ENCODE measurements at places on chromosomes 3 and 15. TPM values are rescaled to one million over a fixed set of nuclear protein-coding genes. Genes with fewer than 3 reads are reported as not detected.

Gene NBEAL2
- total RNA-seq, result 7.5 TPM

GRCh38 chr3:8253201-8253600 lies 248.4 kb upstream of the LMCD1 start:
- DNase-seq, result no peak
- H3K4me3 ChIP-seq, result no peak overlapping the region
- H3K27ac ChIP-seq, result no peak overlapping the region
- H3K36me3 ChIP-seq, result no peaks in the 10 kb centered on the region

DNA sequence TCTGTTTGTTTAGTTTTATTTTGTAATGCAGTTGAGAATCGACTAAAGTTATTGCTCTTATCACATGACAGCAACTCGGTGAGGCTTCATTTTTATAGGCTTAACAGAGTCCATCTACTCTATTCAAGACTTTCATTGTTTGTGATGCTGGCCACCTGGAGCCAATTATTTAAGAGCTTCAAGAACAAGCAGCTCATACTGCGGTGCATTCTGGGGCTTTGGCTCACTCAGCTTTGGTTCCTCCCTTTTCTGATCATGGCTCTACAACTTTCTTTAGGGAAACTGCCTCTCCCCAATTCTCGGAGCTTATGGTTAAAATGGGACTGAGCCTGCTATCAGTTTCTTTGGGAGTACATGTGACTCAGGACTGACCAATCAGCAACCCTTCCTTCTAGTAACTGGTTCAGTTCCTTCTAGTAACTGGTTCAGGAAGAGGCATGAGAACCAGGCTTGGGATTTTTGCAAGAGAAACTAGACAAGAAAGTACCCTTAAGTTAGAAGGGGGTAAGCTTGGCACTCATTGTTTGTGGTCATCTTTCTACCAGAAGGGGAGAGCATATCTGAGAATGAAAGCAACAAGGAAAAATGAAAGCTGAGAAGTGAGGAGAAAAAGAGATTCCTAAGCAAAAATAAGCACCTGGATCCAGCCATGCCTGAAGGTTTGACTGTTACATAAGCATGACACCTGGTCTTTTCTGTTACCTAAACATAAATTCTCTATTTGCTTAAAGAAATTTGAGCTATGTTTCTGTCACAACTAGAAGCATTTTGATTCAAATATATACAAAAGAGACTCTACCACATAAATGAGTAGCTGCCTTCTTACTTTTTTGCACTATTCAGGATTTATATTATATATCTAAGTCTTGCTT lies 24.1 kb upstream of the ARHGEF3 start:
- no peaks in the 10 kb centered on the region for H3K36me3 ChIP-seq
- no peak for DNase-seq
- no peak overlapping the region for H3K4me3 ChIP-seq
- no peaks in the 10 kb centered on the region for H3K27me3 ChIP-seq

DNA sequence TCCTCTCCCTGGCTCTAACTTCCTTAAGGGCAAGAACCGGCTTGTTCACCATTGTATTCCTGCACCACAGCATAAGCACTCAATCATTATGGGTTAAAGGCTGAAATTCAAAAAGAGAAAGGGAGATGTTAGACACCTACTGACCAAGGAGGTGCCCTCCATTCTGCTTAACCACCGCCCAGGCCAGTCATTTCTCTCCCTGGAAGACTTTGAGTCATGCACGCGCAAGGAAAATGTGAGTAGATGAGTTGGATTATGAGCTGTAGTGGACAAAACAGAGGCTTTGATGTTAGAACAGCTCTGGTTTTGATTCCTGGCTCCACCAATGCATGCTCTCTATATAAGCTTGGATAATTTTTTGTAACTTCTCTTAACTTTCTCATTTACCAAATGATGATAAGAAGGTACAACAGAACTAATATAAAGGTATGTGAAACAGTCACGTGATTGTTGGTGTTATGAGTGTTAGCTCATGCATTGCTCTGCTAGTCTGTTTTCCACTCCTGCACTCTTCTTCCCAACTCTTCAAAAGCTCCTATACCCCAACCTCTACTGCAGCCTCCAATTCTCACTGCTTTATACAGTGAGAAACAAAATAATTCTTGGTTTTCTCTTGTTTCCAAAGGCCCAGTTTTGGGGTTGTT lies 148.4 kb upstream of the ATP11B start:
- no peak overlapping the region for H3K27ac ChIP-seq
- H3K4me3 ChIP-seq, result no peak overlapping the region
- no peaks in the 10 kb centered on the region for H3K27me3 ChIP-seq
- no peaks in the 10 kb centered on the region for H3K4me1 ChIP-seq

DNA sequence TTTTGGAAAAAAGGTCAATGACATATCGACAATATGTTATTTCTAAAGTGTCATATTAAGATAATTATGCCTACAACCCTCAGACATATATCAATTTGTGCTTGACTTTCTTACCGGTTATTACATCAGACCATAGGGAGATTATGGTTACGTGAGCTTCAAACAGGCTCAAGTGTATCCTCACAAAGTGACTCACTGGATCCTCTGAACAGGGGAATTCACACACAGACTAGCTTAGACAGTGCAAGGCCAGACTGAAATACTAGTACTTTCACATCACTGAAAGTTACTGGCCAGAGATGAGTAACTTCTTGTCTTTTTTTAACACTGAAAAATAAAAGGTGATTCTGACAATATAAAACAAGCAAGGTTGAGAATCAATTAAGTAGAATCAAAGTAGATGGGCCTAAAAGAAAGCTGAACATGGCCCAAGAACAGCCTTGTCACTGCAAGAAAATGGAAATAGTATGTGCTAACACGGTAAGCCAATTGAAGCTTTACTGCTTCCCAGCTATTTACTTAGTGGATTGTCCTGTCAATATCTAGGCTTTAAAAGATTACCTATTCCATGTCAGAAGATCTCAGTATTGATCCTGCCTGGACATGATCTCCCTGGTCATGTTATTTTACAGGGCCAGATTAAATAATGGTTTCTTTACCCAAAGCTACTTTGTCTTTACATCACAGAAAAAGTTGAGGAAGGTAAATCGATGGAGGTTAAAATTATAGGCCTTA lies 848.6 kb downstream of the ROBO1 start:
- H3K4me3 ChIP-seq, result no peak overlapping the region
- no peaks in the 10 kb centered on the region for H3K4me1 ChIP-seq
- no peaks in the 10 kb centered on the region for H3K36me3 ChIP-seq
- no peak for DNase-seq

Gene HES1
- 43.6 TPM for total RNA-seq

Gene FSTL1
- 380 TPM for total RNA-seq

DNA sequence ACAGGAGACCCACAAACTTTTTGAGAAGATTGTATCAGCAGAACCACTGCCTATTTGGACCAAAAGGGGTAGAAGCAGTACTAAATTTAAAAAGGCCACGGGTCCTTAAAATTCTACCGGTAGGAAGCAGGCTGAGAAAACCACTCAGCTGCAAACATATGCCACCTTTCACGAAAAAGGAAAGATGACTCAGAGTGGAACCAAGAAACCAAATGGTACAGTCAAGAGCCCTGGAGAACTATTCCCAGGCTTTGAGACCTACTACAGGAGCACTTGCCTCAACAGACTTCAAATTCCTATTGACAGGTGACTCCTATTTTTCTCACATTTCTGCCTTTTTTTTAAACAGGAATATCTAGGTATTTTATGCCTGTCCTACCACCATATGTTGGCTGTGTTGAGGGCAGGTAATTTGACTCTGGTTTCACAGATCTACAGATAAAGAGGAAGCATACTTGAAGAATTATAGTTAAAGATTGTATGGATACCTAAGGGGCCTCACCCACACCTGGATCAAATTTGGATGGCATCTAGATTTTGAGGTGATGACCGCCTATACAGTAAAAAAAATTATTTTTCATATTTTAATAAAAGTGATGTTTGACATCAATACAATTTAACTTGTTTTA lies 10.1 kb downstream of the GOLIM4 start:
- no peaks in the 10 kb centered on the region for H3K27me3 ChIP-seq
- no peaks in the 10 kb centered on the region for H3K36me3 ChIP-seq
- no peak overlapping the region for H3K4me3 ChIP-seq

DNA sequence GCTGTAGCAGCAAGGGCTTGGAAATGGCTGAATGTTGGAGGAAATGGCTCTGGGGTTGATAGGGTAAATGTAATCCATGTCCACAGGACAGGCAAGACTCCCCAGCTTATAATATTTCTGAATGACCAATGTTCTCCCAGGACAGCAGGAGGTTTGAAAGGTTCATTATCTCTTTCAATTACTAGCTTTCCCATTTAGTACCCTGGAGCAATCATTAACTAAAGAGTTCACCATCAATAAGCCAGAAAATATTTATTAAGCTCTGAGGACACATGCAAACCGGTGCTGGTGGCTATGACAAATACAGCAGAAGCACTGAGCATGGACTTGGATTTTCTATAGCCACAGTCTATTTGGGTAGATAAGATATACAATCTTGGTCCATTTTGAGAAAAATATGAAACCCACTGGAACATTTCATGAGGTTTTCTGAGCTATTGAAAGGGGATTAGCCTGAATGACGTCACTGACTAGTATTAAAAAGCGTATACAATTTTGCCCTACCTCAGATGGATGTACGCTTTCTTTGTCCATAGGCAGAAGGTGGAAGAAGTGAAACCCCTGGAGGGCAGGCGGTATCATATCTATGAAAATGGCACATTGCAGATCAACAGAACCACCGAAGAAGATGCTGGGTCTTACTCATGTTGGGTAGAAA lies 166.2 kb downstream of the CHL1 start:
- no peak for DNase-seq
- no peaks in the 10 kb centered on the region for H3K36me3 ChIP-seq
- H3K4me3 ChIP-seq, result no peak overlapping the region
- peaks cover under 1% of the 10 kb centered on the region for H3K4me1 ChIP-seq
- no peak overlapping the region for H3K27ac ChIP-seq
- no peaks in the 10 kb centered on the region for H3K27me3 ChIP-seq

- H3K27ac ChIP-seq, result no peak overlapping the region
- no peak overlapping the region for H3K4me3 ChIP-seq
- no peaks in the 10 kb centered on the region for H3K4me1 ChIP-seq
- DNase-seq, result no peak
- H3K36me3 ChIP-seq, result no peaks in the 10 kb centered on the region
Measured at GRCh38 chr15:100090411-100090810, 251.4 kb downstream of the ADAMTS17 start.

Gene PATL2
- 0.75 TPM for total RNA-seq

Gene XCR1
- total RNA-seq, result not detected

GRCh38 chr3:124156866-124157712 lies 165.2 kb upstream of the ROPN1 start:
- peaks cover 21% of the 10 kb centered on the region for H3K4me1 ChIP-seq
- H3K27me3 ChIP-seq, result no peaks in the 10 kb centered on the region
- H3K4me3 ChIP-seq, result no peak overlapping the region
- H3K27ac ChIP-seq, result no peak overlapping the region
- H3K36me3 ChIP-seq, result no peaks in the 10 kb centered on the region

Gene NEO1
- 15.9 TPM for total RNA-seq

GRCh38 chr3:192947421-192947820 lies 29.8 kb upstream of the MB21D2 start:
- DNase-seq, result no peak
- H3K4me3 ChIP-seq, result no peak overlapping the region
- H3K27ac ChIP-seq, result no peak overlapping the region
- no peaks in the 10 kb centered on the region for H3K4me1 ChIP-seq

Gene WDR72
- not detected for total RNA-seq

DNA sequence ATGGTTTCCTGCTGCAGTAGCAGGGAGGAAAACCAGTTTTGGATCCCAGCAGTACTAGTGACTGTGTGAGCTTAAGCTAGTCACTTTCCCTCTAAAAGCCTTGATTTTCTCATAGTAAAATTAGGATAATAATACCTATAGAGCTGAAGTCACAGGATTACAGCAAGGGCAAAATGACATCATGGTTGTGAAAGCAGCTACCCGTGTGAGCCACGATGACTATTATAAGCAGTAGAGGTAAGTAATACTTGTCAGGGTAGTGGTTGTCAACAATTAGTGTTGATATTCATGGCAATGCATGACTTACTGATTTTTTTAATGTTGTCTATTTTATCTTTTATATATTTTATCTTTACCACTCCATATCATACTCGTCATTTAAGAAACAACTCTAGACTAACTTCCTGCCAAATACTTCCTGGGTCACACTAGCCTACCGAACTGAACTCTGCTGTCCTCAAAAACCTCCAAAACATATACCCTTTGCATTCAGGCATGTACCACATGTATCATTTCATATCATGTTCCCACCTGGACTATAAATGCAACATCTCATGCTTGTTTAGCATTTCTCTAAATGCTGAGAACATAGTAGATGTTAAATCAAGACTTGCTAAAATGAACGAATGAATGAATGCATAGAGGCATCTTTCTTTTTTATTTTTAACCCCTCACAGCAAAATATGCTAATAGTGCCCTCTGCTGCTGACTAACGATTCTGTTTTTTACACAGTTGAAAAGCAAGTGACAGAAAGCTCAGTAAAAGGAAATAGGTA lies 172.6 kb downstream of the P3H2 start:
- H3K4me1 ChIP-seq, result no peaks in the 10 kb centered on the region

DNA sequence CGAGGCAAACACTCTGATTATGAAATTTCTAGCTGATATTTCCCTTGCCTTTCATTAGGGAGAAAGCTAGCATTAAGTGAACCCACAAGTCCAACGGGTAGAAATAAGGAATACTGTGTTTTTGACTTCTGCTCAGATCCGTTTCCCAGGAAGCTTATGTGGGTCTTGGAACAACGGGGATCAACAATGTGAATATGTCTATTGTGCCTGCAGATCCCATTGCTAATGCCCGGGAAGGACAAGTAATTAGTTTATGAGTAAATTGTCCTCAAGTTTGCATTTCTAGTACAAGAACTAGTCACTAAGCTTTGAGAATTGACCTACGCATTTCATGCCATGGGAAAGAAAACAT lies 236.4 kb downstream of the UACA start:
- no peaks in the 10 kb centered on the region for H3K36me3 ChIP-seq
- H3K27ac ChIP-seq, result no peak overlapping the region
- H3K4me1 ChIP-seq, result no peaks in the 10 kb centered on the region
- DNase-seq, result no peak

- H3K27me3 ChIP-seq, result no peaks in the 10 kb centered on the region
- no peak for DNase-seq
- H3K4me3 ChIP-seq, result no peak overlapping the region
- H3K4me1 ChIP-seq, result no peaks in the 10 kb centered on the region
- no peak overlapping the region for H3K27ac ChIP-seq
Measured at GRCh38 chr3:186200726-186201125, 91.8 kb upstream of the ETV5 start.

DNA sequence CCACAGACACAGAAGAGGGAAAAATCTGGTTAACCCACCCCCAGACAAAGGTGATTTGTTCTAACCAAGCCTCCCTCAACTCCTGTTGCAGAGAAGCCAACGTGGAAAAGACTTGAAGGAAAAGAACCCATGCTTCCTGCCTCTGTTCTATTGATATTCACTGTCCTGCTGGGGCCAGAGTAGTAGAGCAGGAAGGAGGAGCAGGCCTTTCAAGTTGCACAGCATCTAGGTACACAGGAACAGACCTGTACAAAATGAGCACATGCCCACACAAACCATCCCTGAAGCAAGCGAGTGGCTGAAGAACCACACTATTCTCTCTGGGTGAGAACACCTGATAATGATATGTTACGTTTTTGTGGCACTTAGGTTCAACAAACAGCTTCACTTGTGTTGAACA lies 29.9 kb downstream of the RASGRP1 start:
- no peak overlapping the region for H3K27ac ChIP-seq
- DNase-seq, result no peak
- no peaks in the 10 kb centered on the region for H3K27me3 ChIP-seq
- H3K36me3 ChIP-seq, result no peaks in the 10 kb centered on the region
- H3K4me1 ChIP-seq, result peaks cover 15% of the 10 kb centered on the region

- H3K36me3 ChIP-seq, result peaks cover 28% of the 10 kb centered on the region
- H3K4me3 ChIP-seq, result no peak overlapping the region
- no peak for DNase-seq
- peaks cover 33% of the 10 kb centered on the region for H3K4me1 ChIP-seq
- H3K27ac ChIP-seq, result no peak overlapping the region
Measured at GRCh38 chr3:42088803-42089530, 2.2 kb upstream of the TRAK1 start.

Gene CCR4
- 0.35 TPM for total RNA-seq

Gene LEKR1
- 0.70 TPM for total RNA-seq

Gene RASL12
- 183 TPM for total RNA-seq

All from right atrium auricular region (tissue), 2 donors.